ENCODE measurements at places on chromosomes 6 and 20.

DNA sequence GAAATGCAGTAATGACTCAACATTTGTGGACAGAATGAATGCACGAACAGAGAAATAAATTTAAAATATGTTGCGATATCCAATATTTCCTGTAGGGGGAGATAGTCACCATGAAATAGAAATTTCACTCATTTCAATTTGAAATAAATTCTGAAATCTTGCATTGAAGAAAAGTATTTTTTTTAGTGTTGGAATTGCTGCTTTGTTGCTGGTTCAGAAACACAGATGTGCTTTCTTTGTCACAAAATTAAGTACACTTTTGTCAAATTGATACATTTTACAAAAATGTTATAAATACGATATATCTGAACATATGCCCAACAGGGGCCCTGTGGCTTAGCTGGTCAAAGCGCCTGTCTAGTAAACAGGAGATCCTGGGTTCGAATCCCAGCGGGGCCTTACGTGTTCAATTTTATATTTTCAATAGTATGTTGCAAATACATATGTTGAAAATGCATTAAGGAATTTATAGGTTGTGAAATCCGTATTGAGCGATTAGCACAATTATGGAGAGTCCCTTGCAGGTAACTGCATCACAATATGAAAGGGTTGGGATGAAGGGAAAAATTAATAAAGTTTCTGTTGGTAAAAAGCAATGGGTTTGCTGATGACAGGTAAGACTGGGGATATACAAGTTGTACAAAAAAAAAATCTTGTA is 85.4 kb upstream of the PRSS16 start:
- peak; percentile 41 for DNase-seq

GRCh38 chr20:2692036-2692885 is at the start of gene EBF4:
TSS of gene EBF4 (plus strand) at chr20:2692780. CDS start at chr20:2693646, 866 bp downstream.
- DNase-seq = no peak

DNA sequence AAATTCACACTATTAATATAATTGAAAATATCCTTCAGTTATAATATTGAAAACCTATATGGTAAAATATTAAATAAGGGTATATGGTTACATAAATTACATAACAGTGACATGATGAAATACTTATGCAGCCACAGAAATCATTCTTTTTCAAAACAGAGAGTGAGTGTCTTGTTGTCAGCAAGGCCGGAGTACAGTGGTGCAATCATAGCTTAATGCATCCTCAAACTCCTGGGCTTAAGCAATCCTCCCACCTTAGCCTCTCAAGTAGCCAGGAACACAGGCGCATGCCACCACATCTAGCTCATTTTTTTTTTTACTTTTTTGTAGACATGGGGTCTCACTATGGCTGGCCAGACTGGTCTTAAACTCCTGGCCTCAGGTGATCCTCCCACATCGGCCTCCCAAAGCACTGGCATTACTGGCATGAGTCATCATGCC is 40.4 kb downstream of the FAM8A1 start:
- DNase-seq = no peak

- no peak for DNase-seq
Observed at GRCh38 chr20:18048176-18048575, 9.5 kb downstream of the OVOL2 start.

DNA sequence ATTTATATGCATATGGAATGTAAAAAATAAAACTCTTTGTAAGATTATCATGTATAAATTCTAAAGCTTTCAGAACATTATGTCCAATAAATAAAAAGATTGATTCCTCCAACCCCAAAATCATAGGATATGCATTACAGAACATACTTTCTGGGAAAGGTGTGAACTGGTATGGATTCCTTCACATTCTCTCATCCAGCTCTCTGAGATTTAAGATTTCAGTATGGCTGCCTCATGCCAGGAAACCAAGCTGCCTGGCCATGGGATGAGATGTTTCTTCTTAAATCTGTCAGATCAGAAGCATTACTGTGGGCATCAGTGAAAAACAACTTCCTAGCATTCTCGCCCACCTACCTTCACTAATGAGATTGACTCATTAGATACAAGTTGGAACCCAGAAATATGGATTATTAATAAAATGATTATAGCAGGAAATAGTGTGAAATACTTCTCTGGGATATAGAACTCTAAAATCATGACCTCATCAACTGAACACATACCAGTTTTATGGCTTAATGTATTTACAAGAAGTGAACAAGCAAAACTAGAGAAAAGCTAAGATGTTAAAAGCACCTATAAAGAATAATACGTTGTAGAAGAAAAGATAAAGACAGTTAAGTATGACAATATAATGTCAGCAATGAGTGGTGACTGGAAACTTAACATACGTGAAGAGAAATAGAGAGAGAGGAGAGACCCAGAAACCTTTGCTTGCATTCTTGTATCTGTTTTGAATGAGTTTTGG is 171.6 kb upstream of the PHACTR1 start:
- DNase-seq = no peak

- DNase-seq = no peak
Observed at GRCh38 chr20:52172392-52173047, 19.1 kb downstream of the ZFP64 start.

- no peak for DNase-seq
Observed at GRCh38 chr20:35618263-35619131, 2.9 kb downstream of the SPAG4 start.

GRCh38 chr6:155647354-155647753 is 191.7 kb upstream of the NOX3 start:
- no peak for DNase-seq

- DNase-seq = no peak
Observed at GRCh38 chr6:82030761-82031503, 216.6 kb downstream of the IBTK start.

- no peak for DNase-seq
Observed at GRCh38 chr20:36606158-36607066, 833 bp downstream of the RAB5IF start.

DNA sequence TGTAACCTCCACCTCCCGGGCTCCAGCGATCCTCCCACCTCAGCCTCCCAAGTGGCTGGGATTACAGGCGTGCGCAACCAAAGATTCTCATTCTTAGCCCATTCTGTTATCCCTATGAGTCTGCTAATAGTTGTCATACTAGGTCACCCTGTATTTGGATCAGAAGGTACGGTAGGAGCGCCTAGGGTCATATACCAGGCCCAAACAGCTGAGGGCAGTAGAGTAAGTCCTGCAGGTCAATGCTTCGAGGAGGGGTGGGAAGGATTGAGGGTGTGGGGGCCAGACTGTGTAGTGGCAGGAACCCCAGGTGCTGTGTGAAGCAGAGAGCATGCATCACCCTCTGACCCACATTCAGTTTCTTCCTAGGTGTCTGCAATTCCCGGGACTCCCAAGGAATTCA is 22.7 kb upstream of the POU5F1 start:
- no peak for DNase-seq

DNA sequence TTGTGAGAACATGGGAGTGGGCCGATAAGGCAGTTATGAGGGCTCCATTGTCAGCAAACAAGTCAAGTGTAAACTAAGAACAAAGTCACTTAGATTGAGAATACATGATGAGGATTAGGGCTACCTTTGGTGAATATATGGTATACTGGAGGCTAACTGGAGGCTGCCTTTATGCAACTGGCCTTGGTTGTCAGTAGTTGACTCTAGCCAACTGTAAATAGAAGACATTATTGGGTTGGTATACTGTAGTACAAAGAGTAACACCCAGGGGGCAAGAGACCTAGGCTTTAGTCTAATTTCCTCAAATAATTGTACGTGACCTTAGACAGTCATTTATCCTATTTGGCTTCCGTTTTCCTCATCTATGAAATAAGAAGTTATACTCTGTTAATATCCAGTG is 235.2 kb downstream of the ARID1B start:
- DNase-seq = no peak

DNA sequence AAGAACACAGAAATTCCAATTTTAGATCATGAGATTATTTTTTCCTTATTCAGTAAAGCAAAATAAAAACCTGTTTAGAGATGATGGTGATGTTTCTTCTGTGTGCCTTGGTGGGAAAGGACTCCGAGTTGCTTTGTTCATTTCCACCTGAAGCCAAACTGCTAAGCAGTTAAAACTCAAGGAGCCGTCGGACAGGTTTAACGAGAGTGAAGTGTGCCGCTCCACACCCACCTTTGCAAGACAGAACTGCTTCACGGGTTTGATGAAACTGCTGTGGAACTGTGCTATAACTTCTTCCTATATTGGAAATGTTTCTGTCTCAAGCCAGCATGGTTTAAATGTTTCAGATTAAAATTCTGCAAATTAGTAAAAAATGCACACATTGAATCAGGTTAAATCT is 9.2 kb upstream of the DSP start:
- no peak for DNase-seq

- DNase-seq = no peak
Observed at GRCh38 chr6:25927178-25927577, 3.3 kb downstream of the SLC17A2 start.

GRCh38 chr20:15838466-15838865 is 734.8 kb downstream of the KIF16B start:
- no peak for DNase-seq

GRCh38 chr20:57167292-57167655 is 99.2 kb downstream of the BMP7 start:
- no peak for DNase-seq

GRCh38 chr20:13455713-13456112 is 183.0 kb downstream of the TASP1 start:
- DNase-seq = no peak

DNA sequence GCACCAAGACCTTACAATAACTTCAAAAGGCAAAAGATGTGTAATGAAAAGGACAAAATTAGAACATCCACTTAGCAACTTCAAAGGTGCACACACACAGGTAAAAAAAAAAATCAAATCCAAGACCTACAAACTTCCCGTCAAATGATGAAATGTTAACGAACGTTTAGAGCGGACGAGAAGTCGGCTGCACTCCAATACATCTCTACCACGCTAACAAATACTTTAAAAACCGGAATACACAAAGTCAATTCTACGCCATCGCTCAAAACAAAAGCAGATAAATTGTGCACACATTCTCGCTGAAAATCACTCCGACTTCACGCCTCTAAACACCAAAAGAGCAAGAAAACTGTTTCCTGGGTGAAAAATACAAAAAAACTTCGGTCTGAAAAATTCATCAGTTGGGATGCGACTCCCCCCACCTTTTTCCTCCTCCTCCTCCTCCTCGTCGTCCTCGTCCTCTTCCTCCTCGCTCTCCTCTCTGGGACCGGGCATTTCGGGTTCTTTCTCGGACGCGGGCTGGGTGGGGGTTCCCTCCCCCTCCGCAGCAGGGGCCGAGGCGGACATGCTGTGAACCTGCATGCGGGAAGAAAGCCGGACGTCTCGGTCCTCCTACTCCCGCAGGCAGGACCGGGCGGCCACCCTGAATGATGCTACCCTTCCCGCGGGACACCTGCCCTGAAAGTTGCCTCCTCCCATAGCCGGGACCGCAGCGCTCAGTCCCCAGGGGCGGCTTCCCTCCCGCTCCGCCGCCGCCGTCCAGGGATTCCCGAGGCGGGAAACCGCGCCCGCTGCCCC is 712 bp downstream of the DEK start:
- no peak for DNase-seq

DNA sequence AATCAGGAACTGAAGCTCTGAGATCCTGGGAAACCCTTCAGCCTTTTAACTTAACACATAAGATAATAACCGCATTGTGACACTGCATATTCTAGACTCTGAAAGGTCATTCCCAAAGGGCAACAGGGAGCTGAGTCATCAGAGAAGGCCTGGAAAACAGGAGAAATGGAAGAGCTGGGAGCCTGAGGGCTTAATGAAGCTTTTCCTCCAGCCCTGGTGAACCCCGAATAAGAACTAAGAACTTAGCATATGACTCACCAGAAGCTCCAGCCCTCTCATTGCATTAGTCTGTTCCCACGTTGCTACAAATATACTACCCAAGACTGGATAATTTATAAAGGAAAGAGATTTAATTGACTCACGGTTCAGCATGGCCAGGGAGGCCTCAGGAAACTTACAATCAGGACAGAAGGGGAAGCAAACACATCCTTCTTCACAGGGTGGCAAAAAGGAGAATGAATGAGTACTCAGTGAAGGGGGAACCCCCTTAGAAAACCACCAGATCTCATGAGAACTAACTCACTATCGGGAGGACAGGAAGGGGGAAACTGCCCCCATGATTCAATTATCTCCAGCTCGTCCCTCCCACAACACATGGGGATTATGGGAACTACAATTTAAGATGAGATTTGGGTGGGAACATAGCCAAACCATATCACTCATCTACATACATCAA is 648.5 kb downstream of the TFAP2A start:
- DNase-seq = no peak

- no peak for DNase-seq
Observed at GRCh38 chr6:167932468-167933276, 64.8 kb upstream of the KIF25 start.

DNA sequence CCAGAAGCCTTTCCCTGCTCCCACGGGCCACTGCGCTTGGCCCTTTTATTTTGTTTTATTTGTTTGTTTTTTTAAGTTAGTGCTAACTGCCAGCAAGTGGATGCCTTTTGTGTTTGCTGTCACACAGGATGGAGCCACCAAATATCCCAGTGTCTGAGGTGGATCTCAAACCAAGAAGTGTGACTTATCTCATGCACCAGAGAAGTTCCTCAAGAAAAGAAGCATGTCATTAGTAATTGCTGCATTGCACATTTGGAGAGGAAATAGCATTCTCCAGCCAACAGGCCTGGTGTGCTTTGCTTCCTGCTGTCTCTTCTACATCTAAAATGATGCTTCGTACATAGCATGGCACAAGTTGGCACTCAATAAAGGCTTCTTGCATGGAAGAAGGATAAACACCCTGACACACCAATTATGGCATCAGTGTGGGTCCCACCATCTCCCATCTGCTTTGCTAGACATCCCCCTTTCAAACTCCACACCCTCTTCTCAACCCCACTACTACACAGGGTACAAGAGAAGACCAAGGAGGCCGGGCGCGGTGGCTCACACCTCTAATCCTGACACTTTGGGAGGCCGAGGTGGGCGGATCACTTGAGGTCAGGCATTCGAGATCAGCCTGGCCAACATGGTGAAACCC is 1.9 kb upstream of the ATP9A start:
- no peak for DNase-seq

- no peak for DNase-seq
Observed at GRCh38 chr6:129195161-129195560, 312.2 kb downstream of the LAMA2 start.

GRCh38 chr20:23264545-23264944 is 86.0 kb upstream of the NXT1 start:
- DNase-seq = no peak

- no peak for DNase-seq
Observed at GRCh38 chr6:116974526-116975316, 97.7 kb downstream of the RFX6 start.
